ENCODE measurements at places on chromosomes 12 and 14. TPM values are rescaled to one million over a fixed set of nuclear protein-coding genes. Genes with fewer than 3 reads are reported as not detected.
A peak's percentile ranks its signal among the peaks of the same experiment; 100 is the strongest.

- peaks cover 4% of the 10 kb centered on the region for H3K4me1 ChIP-seq
- no peak overlapping the region for H3K27ac ChIP-seq
- no peak overlapping the region for H3K4me3 ChIP-seq
- no peak for DNase-seq
Measured at GRCh38 chr12:64773386-64773785, 14.2 kb upstream of the GNS start.

DNA sequence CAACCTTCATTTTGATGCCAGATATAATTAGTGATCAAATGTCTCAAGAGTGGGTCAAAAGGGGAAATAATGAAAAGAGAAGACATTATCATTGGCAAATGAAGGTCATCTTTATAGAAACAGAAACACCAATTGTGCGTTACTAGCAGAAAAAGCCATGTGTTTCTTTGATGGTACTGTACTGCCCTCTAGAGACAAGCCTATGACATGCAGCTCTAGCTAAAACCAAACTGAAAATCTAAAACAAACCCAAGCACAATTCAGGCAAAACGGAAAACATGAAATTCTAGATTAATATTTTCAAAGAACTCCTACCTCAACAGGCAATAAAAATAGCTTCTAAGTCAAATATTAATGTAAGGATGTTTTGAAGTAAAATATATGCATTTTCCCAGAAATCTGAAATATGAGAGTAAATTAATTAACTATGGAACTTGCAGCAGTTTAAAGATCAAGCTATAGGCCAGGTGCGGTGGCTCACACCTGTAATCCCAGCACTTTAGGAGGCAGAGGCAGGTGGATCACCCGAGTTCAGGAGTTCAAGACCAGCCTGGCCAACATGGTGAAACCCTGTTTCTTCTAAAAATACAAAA lies 115.4 kb downstream of the KLHL28 start:
- H3K27me3 ChIP-seq, result no peaks in the 10 kb centered on the region
- no peaks in the 10 kb centered on the region for H3K36me3 ChIP-seq
- H3K27ac ChIP-seq, result no peak overlapping the region
- no peak overlapping the region for H3K4me3 ChIP-seq

- H3K4me1 ChIP-seq, result no peaks in the 10 kb centered on the region
- no peak overlapping the region for H3K27ac ChIP-seq
- no peak overlapping the region for H3K4me3 ChIP-seq
- H3K36me3 ChIP-seq, result peaks cover 5% of the 10 kb centered on the region
- peaks cover 2% of the 10 kb centered on the region for H3K27me3 ChIP-seq
- no peak for DNase-seq
Measured at GRCh38 chr14:94819531-94819930, 49.6 kb upstream of the GSC start.

- peaks cover 23% of the 10 kb centered on the region for H3K27me3 ChIP-seq
- DNase-seq, result no peak
- peak overlapping the region; percentile 88 for H3K27ac ChIP-seq
- peaks cover 20% of the 10 kb centered on the region for H3K36me3 ChIP-seq
- H3K4me1 ChIP-seq, result peaks cover 48% of the 10 kb centered on the region
Measured at GRCh38 chr14:73760598-73761586, 46.7 kb upstream of the PNMA1 start.

DNA sequence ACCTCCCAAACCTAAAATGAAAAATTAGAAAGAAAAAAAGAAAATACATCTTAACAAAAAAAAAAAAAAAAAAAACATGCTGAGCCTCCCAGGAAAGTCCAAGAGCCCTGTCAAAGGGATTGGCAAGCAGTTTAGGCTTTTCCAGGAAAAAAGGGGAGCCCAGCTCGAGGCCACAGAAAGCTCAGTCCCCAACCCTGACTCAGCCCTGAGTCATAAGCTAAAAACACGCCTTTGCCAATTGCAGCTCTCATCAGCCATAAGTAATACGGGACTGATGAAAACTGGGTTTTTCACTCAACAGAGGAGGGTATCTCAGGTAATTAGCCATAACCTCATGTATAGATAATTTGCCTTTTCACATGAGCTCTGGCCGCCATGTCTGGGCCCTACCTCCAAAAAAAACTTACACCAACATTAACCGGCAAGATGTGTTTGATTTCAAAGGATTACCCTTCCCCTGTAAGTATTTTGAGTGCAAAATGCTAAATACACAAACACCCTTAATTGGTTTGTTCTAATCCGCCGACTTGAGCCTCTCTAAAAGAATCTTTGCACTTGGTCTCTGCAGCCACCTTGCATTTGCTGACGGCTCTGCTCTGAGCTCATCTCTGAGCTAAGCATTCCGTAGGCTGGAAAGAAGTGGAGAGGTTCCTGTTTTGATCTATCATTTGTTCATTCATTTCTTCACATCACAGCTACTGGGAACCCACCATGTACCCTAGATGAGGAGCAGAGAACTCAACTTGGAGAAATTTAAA lies 319.2 kb downstream of the BCL11B start:
- DNase-seq, result no peak
- peaks cover 2% of the 10 kb centered on the region for H3K27me3 ChIP-seq
- no peak overlapping the region for H3K27ac ChIP-seq
- no peaks in the 10 kb centered on the region for H3K36me3 ChIP-seq
- no peak overlapping the region for H3K4me3 ChIP-seq
- peaks cover 8% of the 10 kb centered on the region for H3K4me1 ChIP-seq

DNA sequence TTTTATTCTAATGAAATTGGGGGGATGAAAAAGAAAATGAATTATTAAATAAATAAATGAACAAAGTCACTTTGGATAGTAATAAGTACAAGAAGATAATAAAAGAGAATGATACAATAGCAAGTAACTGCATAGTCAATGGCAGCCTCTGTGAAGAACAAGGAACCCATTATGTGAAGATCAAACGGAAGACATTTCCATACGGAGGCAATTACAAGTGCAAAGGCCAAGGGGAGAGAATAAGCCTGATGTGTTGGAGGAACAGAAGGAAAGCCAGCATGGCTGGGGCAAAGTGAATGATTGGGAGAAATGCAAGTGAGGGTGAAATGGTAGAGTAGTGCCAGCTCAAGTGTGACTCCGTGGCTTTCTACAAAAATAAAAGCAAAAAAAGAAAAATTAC lies 43.9 kb upstream of the CHPT1 start:
- DNase-seq, result no peak
- no peaks in the 10 kb centered on the region for H3K4me1 ChIP-seq
- no peaks in the 10 kb centered on the region for H3K36me3 ChIP-seq
- no peak overlapping the region for H3K4me3 ChIP-seq
- no peak overlapping the region for H3K27ac ChIP-seq
- no peaks in the 10 kb centered on the region for H3K27me3 ChIP-seq

Gene CAPZA3
- total RNA-seq, result not detected

DNA sequence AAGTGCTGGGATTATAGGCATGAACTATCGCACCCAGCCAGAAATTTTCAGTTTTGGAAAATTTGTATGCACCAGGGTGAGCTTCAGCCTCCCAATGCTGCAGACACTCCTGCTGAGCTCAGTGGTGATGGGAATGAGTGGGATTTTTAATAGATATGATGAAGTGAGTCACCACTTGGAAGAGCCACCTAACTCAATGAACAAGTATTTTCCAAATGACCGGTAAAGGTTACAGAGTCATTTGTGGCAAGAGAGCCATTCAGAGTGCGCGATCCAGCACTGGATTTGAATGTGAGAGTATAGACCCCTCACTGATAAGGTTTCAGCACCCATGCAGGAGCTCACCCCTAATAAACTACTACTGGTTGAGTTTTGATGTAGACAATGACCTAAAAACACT lies 100.7 kb downstream of the PPP2R5C start:
- H3K27ac ChIP-seq, result no peak overlapping the region
- DNase-seq, result no peak
- no peak overlapping the region for H3K4me3 ChIP-seq
